ENCODE measurements at places on chromosomes 3 and 15.

GRCh38 chr15:71349736-71350526 is 234.7 kb downstream of the THSD4 start:
- no peak for DNase-seq

DNA sequence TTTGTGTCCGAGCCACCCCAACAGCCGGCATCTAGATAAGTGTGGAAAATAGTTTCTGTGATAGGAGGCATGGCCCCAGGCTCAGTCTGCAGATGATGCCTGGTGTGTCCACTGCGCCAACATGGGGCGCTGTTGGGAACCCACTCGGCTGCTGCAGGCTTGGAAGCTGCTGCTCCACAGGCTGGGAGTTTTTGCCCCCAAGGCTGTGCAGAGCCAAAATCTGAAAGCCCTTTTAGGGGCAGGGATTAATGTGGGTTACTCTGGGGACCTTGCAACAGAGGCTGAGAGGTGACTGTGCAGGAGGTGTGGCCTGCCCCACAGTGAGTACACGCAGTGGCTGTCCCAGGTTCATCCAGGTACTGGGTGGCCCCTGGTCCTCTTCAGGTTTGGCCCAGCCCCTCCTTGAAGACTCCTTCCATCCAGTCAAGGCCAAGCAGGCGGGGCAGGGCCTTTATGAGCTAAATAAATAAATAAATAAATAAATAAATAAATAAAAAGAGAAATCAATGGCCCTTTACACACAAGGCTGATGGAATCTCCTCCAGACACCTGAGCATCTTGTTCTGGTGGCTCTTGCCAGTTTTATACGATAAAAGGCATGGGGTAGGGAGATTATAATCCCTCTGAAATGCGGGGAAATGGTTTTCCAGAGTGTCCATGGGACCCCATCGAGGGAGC is 73.8 kb downstream of the AAGAB start:
- no peak for DNase-seq

GRCh38 chr3:82262193-82262592 is 500.7 kb upstream of the GBE1 start:
- DNase-seq, result no peak

DNA sequence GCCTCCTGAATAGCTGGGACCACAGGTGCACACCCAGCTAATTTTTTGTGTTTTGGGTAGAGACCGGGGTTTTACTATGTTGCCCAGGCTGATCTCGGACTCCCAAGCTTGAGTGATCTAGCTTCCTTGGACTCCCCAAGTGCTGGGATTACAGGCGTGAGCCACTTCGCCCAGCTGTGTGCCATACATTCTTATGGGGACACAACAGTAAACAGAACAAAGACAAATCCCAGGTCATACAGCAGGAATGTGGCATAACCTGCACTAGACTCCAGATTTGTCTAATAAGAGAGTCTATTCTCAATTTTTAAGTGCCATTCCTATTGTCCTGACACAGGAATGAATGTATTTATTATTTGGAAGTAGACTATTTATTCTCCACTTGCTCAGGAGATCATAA is 17.6 kb downstream of the ARL6IP5 start:
- no peak for DNase-seq

- no peak for DNase-seq
Observed at GRCh38 chr3:187822402-187822801, 77.1 kb upstream of the BCL6 start.
